Fibroblast of mammary gland (primary cell): ENCODE measurements at places on chromosomes 3 and 15.

- no peak for DNase-seq
These were observed 379.9 kb upstream of the KCNMB2 start for GRCh38 chr3:178156301-178156700.

DNA sequence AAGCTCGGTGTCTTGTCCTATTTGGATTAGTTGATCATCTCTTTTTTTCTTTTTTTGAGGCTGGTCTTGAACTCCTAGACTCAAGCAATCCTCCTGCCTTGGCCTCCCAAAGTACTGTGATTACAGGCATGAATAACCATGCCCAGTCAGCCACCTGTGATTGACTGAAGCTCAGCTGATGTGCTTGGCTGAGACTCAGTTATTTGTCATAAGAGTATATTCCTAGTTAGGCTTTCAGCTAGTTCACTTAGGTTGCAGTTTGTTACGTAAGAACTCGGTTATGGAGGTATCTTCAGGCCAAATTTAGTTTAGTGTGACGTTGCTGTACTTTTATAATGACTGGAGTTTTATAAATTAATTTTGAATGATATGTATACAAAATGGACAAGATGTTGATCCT lies 365.0 kb downstream of the SV2B start:
- no peak for DNase-seq

GRCh38 chr3:114743746-114744485 lies 403.2 kb downstream of the ZBTB20 start:
- DNase-seq = no peak

GRCh38 chr15:63198371-63199250 lies 9.2 kb downstream of the RAB8B start:
- DNase-seq = no peak

- DNase-seq = peak; percentile 87
These were observed 42.9 kb downstream of the MYO1E start for GRCh38 chr15:59329570-59330350.

- DNase-seq = peak; percentile 98
These were observed 20.6 kb downstream of the SMAD3 start for GRCh38 chr15:67085818-67086636.

DNA sequence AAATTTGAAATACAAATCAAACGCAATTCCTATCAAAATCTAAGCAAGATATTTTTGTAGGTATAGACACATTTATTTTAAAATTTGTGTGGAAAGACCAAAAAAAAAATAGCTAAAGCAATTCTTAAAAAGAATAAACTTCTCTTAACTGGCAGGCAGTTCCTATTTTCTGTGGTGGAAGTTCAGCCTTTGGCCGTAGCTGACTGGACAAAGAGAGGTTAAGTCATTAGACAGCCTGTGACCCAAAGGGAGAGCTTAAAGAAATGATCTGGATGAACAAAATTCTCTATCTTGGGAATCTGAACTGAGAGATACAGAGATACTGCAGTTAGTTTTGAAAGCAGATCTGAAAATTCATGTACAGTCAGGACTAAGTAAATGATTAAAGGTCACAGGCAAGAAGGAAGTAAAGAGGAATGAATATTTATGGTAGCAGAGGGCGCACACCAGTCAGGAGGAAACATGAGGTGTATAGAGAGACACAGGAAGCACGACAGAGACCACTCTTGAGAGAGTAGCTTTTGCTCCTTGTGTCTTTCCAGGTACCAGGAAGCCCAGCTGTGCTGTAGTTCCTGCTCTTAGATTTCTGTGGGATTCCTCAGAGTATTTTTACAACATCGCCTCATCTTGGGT lies 57.5 kb downstream of the TPRG1 start:
- DNase-seq = no peak

GRCh38 chr3:184168363-184169120 lies 6.1 kb upstream of the AP2M1 start:
- DNase-seq = peak; percentile 90

DNA sequence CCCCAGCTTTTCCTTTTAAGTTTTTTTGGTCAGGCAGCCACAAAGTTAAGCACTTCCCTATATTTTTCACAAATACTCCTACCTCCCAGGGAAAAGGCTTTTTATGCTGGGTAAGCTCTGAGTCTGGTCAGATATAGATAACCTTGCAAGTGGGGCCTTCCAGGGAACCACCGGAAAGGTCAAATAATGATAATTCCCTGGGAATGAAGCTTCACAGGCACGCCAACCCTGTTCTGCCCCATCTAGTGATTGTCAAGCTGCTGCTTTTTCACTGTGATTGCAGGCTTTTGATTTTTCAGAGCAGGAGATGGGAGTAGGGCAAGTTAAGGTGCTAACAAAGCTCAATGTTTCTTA lies 121.0 kb downstream of the ZNF609 start:
- DNase-seq = no peak

GRCh38 chr15:69417581-69417980 lies 3.4 kb downstream of the KIF23 start:
- DNase-seq = no peak

GRCh38 chr3:46542801-46543201 lies 23.3 kb downstream of the LRRC2 start:
- no peak for DNase-seq

- DNase-seq = peak; percentile 69
These were observed 65.0 kb downstream of the AAGAB start for GRCh38 chr15:67189326-67190051.

- no peak for DNase-seq
These were observed 8.5 kb upstream of the ISLR2 start for GRCh38 chr15:74121858-74122257.

- no peak for DNase-seq
These were observed 17.3 kb upstream of the LRRK1 start for GRCh38 chr15:100901702-100902435.

- DNase-seq = peak; percentile 51
These were observed 97.9 kb downstream of the RAP2B start for GRCh38 chr3:153259956-153260355.

DNA sequence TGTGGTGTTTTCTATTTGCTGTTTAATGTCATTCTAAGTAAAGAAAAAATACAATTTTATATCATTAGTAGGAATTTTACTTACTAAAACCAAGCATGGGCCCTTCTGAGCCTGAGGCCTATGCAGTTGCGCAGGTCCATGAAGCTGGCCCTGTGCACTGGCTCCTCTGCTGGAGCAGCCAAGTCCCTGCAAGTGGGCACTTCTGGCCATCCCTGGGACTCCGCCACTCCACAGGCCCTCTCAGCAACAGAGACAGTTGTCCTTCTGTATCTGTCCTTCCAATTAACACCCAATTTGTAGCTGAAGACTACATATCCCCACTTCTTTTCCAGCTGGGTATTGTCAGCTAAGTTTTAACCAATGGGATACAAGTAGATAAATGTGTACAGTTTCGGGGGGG lies 49.9 kb upstream of the RYK start:
- no peak for DNase-seq

- peak; percentile 25 for DNase-seq
These were observed 726.7 kb upstream of the NR2F2 start for GRCh38 chr15:95603802-95604201.

DNA sequence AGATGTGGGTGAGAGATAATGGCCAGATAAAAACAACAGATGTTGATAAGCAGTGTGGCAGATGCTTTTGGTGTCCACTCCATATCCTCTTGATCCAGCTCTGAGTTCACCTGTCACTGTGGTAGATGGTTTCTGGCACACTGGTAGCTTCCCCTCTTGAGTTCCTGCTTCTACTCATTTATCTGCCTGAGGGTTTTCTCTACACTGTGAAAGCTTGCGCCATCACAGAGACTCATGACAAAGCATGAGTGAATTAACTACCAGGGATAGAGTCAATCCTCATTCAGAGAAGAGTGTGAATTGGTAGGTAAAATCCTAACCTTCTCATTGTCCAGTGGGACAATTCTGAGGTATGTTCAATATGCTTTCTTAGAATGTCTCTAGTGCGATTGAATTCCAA lies 50.0 kb upstream of the ARHGEF26 start:
- no peak for DNase-seq

- peak; percentile 97 for DNase-seq
These were observed 589.8 kb upstream of the DPPA4 start for GRCh38 chr3:109927161-109927560.

DNA sequence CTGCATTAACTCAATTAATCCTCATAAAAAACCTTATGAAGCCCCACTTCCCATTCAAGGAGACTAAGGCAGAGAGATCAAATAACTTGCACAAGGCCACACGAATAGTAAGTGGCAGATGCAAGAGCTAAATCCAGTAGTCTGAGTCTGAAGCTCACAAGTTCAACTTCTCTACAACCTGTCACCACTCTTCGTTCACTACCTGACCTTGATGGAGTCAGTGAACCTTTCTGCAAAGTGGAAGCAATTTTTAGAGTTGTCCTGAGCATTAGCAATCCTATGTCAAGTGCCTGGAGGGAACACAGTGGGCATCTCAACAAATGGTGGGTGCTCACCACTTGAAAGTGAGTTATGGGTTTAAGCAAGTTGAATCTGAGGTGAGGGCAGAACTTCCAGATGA lies 2.1 kb upstream of the SPINT1 start:
- no peak for DNase-seq

DNA sequence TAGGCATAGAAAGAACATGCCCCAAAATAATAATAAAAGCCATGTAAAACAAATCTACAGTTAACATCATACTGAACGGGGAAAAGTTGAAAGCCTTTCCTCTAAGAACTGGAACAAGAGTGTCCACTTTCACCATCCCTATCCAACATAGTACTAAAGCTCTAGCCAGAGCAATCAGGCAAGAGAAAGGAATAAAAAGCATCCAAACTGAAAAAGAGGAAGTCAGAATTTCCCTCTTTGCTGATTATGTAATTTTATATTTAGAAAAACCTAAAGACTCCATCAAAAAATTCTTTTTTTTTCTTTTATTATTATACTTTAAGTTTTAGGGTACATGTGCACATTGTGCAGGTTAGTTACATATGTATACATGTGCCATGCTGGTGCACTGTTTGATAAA lies 661.6 kb upstream of the CBLB start:
- DNase-seq = no peak

GRCh38 chr3:77186728-77187127 lies 146.8 kb downstream of the ROBO2 start:
- peak; percentile 39 for DNase-seq

DNA sequence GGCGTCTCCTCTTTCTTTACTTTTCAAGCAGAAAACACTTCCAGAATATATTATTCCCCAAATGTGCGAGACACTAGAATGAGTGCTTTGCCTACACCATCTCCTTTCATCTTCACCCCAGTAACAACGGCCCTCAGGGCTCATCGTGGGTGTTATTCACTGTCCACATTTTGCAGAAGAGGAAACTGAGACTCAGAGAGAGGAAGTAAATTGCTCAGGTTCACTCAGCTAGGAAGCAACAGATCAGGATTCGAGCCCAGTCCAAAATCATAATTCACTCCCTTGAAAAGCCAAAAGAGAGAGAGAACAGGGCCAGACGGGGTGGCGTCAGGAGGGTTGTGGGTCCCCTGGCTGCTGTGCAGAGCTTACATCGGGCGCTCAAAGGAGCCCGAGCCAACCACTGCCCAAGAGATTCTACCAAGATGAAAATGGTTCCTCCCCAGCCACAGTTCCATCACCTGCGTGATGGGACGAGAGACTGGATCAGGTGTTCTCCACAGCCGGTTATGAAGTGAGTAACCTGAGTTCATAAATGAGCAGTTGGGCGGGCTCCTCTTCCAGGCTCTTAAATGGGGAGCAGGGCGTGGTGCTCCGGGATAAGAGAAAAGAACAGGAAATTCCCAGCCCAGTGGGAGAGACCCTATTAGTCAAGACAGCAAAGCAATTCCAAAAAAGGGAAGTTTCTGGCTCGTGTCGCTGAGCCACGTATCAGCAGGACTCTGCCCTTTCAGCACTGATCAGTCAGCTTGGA lies 48.6 kb upstream of the FLNB start:
- DNase-seq = peak; percentile 74

DNA sequence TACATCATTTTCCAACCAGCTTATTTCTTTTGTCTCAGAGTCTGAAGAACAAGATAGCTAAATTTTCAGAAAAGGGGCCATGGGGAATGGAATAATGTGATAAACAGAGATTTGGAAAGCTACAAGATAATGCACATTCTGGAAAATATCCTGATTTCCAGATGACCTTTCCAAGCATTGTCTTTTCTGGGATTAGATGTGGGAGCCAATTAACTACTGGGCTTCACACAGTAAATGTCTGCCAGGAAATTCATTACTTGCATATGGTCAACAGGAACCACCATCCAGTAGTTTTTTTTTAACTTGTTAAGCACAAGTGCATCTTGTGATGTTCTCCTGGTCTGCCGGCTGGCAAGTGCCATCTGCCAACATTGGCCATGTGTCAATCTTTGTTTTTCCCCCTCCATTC lies 131.1 kb upstream of the BFSP2 start:
- DNase-seq = no peak

- no peak for DNase-seq
These were observed 69.5 kb downstream of the TIPARP start for GRCh38 chr3:156743859-156744258.

- no peak for DNase-seq
These were observed 187.4 kb downstream of the GOLGA6L6 start for GRCh38 chr15:20353966-20354883.

- peak; percentile 43 for DNase-seq
These were observed 384 bp downstream of the KNL1 start for GRCh38 chr15:40594429-40594836.

- no peak for DNase-seq
These were observed 32.5 kb downstream of the BHLHE40 start for GRCh38 chr3:5011555-5012256.

DNA sequence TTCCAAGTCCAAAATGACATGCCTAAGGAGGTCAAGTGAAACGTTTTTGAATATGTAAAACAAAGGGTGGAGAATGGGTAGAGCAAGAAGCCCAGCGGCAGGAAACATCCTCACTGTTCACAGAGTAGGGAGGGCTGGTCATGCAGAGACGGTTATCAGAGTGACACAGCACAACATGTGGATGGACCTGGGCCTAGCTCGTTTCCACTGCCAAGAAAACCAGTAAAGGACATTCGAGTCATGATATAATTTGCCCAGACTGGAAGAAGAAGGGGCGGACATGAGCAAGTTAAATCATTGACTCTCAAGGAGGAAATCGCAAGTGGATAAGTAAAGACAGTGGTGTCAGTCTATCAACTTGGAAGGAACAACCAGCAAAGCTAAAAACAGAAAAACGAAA lies 89.3 kb downstream of the LRIG1 start:
- DNase-seq = peak; percentile 66

GRCh38 chr3:133644768-133645167 lies 17.0 kb downstream of the TOPBP1 start:
- peak; percentile 65 for DNase-seq

DNA sequence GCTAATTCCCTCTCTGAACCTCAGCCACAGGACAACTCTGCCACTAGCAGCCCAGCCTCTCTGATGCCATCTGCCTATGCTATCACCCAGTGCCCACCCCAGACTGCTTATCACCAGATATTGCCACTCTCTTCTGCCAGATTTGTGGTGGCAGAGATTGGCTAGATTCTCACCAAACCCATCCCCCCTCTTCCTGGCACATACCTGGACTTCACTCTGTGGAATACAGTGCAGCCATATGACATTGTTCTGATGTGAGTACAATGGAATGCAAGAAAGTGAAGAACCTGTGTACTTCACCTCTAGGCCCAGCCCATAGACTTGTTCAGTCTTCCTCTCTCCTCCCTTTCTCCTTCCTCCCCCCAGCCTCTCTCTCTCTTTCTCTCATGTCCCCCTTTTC lies 46.9 kb upstream of the NTRK3 start:
- no peak for DNase-seq

- DNase-seq = no peak
These were observed 130.6 kb upstream of the MEF2A start for GRCh38 chr15:99435113-99435695.
